ENCODE measurements at places on chromosomes 13 and 19.
A peak's percentile ranks its signal among the peaks of the same experiment; 100 is the strongest.

- no peak for DNase-seq
Measured at GRCh38 chr13:87671753-87672605, 808 bp downstream of the SLITRK5 start.

GRCh38 chr13:42895776-42896175 is 96.3 kb downstream of the EPSTI1 start:
- no peak for DNase-seq

GRCh38 chr13:106449096-106449495 is 86.4 kb downstream of the EFNB2 start:
- DNase-seq = no peak

GRCh38 chr13:98103942-98104880 is 38.7 kb upstream of the FARP1 start:
- DNase-seq = no peak

DNA sequence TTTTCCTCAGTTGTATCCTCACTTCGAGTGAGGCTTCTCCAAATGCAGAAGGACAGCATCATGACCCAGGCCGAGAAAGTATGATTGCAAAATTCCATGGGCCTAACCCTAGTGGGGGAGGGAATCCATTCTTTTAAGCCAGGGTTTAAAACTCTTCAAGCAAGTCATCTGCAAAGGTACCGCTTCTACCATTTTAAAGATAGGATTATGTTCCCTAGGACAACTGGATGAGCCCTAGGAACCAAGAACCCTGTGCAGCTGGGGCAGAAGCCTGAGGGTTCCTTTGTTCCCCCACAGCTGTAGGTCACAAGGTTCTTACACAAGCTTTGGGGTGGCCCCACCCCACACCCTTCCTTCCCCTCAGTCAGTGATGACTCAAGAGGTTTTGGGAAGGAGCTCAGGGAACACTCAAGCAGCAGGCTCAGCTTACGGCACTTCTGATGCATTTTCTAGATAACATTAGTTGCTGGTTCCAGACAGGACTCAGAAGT is 13.5 kb downstream of the ARL11 start:
- no peak for DNase-seq

GRCh38 chr13:114222461-114222968 is 12.2 kb upstream of the CDC16 start:
- no peak for DNase-seq

DNA sequence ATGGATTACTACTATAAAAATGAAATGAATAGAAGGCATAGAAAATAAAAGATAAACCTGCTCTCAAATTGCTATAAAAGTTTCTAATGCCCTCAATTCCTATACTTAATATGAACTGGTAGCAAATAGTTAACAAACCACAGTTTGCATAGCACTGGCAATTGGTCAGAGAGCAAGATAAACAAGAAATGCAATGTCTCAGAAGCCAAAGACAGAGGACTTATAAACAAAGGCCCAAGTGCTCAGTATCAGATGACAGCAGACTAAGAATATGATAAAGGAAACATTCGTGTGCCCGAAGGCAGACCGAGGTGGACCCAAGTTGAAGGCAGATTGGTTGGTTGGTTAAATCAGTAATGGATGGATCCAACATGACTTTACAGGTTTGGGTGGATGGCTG is 50.6 kb downstream of the IPO5 start:
- DNase-seq = no peak

- no peak for DNase-seq
Measured at GRCh38 chr13:28043224-28043623, 54.7 kb upstream of the URAD start.

DNA sequence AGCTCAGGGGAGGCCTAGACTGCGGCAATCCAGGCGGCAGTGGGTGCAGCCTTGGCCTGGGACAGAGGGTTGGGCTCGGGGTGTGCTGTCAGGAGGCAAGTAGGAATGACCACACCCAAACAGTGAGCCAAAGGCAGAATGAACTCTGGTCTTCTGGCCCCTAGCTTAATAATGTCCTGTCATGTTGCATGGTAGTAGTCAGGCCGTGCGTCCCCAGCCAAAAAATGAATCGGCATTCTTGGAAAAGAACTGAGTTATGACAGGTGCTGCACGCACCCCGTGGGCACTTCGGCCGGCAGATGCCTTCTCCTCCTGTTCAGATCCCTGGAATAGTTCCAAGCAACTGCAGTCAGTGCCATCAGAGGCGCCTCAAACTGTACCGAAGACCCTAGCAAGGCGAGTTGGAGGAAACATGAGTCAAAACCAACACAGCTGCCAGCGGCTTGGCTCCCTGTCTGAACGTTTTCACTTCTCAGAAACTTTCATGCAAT is 55.9 kb downstream of the ATP7B start:
- DNase-seq = no peak

DNA sequence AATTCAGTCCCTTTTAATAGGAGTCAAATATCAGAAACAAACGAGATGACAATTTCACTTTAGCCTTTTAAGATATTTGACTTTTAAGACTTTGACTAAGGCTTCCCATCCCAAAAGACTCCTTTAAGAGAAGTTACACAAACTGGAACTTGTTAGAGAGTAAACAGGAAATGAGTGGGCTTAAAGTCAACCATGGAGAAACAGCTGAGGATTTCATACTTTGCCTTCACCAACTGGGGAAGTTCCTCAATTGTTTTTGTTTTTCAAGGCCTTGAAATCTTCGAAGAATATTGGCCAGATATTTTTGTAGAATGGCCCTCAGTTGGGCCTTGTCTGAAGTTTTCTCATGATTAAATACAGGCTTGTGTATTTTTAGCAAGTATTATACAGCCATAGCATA is 227.3 kb downstream of the POU4F1 start:
- DNase-seq = no peak

- no peak for DNase-seq
Measured at GRCh38 chr19:2266183-2266993, 10.2 kb upstream of the JSRP1 start.

- no peak for DNase-seq
Measured at GRCh38 chr19:19530423-19530804, 1.7 kb downstream of the YJEFN3 start.

GRCh38 chr19:17942582-17943273 is 9.9 kb downstream of the CCDC124 start:
- no peak for DNase-seq

GRCh38 chr19:13823901-13824300 is 28.7 kb downstream of the ZSWIM4 start:
- DNase-seq = no peak

DNA sequence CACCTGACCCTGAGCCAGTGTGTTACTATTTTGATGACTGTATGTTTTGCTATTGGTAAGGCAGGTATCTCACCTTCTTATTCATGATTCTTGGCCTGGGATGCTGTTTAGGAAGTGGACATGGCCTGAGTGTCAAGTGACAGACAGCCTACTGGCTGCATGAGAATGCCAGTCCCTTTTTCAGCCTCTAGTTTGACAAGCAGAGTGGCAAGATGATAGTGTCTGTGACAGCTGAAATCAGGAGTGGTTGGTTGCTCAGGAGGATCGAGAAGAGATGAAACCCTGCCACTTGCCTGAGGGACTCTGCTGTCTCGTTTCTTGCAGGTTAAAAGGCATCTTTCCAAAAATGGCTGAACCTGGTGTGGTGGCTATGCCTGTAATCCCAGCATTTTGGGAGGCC is 7.1 kb upstream of the ELOF1 start:
- DNase-seq = no peak

- no peak for DNase-seq
Measured at GRCh38 chr13:94182185-94182761, 297.2 kb downstream of the DCT start.

- no peak for DNase-seq
Measured at GRCh38 chr19:45507872-45508416, 665 bp downstream of the VASP start.

GRCh38 chr19:40444000-40444824 is at the start of gene SERTAD3:
Gene SERTAD3, minus strand, starts transcription at chr19:40444335. Its CDS starts 2,255 bp downstream, at chr19:40442080.
- peak; percentile 87 for DNase-seq

DNA sequence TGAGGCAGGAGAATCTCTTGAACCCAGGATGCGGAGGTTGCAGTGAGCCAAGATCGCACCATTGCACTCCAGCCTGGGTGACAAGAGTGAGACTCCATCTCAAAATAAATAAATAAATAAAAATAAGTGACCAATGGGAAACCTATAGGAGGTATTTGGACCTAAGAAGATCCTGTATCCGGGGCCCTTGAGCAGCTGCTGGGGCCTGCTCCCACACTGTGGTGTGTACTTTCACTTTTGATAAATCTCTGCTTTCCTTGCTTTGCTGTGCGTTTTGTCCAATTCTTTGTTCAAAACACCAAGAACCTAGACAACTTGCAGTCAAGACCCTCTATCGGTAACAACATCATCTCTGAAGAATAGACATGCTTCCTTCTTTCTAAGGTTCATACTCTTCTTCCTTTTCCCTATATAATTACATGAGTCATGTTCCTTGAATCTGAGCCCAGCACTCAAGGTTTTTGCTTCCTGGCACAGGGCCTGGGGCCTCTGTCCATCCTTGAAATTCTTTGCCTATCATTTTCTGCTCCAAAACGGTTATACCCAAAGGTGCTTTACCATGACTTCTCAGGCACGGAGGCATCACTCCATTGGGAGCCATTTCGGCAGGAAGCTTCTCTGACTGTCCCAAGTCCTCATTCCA is 14.2 kb upstream of the PNMA8C start:
- no peak for DNase-seq

GRCh38 chr13:28161370-28161769 is 23.0 kb downstream of the PAN3 start:
- DNase-seq = no peak

GRCh38 chr13:79776531-79777295 is 295.8 kb downstream of the NDFIP2 start:
- DNase-seq = no peak

DNA sequence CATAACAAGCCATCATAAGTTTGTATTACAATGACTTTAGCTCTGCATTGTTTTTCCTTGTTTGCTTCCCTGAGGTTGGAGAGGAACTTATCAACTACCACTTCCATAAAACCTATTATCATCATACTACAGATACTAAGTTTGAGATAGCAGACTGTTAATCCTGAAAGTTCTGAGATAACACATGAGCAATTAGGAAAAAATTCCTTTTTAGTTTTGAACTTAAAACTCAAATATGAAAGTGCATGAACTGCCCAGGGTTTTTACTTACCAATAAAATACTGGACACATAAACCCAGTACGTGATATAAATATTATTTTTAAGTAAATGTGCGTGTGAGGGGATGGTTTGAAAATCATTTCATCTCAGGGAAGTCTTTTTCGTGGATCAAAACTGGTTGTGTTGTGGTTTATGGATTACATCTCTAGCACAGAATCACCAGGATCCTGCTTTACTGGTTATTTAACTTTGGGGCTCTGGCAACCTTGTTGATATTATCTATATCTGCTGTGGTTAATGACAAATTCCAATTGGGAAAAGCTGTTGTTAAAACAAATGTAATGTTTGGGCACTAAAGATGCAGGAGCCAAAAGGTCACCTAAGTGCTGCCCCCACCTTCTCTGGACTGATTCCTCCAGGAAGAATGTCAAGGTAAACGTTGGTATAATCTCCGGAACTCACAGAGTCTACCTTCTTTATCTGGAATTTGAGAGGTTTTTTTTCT is 12.4 kb downstream of the CDX2 start:
- no peak for DNase-seq

GRCh38 chr13:50794226-50794625 is 49.3 kb downstream of the DLEU7 start:
- no peak for DNase-seq

GRCh38 chr13:63156816-63157215 is 1741.2 kb upstream of the PCDH20 start:
- no peak for DNase-seq

DNA sequence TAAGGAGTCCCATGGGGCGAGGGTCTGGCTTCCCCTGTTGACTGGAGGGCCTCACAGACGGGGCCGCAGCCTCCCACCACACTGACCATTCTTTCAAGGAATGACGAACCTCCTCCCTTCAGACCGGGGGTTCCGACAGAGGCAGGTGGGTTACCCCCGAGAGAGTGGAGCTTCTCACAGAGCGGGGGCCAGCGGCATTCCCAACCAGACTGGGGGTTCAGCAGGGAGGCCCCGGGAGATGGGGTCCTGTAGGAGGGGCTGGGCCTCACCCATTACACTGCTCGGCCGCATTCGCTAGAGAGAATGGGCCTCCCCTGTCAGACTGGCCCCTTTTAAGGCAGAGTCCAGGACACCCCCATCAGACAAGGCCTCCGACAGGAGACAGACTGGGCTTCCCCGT is 15.6 kb upstream of the C2CD4C start:
- DNase-seq = no peak

DNA sequence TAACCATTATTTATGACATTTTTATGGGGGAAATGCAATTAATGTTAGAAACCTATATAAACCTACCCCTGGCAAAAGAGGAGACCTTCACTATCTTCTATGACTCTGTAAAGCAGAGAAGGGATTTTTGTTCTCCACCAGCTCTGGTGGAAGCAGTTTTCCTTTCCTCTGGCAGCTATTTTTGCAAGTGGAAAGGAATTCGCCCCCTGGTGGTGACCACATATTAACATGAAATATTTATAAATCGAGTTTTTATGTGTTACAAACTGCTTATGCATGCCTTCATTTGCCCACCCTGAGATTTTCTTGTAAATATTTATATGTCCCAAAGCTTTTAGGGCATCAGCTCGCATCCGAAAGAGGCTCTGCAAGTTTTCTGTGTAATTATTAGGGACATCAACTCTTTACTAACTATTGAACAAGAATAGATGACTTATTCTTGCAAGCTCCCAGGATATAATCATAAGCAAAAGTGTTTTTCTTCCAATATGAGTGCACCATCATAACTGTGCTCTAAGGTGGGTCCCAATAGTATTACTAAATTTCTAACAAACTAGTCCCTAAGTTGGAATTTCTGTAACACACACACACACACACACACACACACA is 62.4 kb downstream of the SERTM1 start:
- peak; percentile 18 for DNase-seq

GRCh38 chr19:14843578-14843977 is 5.1 kb downstream of the OR7A10 start:
- DNase-seq = no peak

DNA sequence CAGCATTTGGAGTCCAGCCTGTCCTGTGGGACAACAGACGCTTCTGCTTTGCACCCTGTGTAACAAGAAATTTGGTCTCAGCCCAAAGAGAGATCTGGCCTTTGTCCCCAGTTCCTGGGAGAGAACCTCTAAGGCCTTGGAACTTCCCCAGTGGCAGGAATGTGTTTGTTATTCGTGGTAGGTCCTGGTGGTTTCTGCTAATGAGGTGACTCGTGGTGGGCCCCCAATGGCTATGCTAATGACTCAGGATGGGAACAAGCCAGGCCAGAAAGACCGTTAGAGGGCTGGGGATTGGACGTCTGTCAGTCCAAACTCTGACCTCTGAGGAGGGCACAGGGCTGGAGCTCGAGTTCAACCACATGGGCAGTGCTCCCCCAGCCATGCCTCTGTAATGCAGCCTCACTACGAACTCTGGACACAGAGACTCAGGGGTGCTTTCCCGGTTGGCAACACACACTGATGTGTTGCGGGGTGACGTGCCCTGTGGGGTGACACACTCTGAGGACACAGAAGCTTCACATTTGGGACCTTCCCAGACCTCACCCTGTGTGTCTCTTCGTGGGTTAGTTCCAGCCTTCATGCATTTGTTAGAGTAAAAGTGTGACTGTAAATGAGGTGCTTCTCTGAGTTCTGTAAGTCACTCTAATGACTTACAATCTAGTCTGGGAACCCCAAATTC is 38.9 kb downstream of the TEX29 start:
- DNase-seq = no peak

GRCh38 chr13:61495648-61496047 is 80.0 kb upstream of the PCDH20 start:
- no peak for DNase-seq
